ENCODE measurements at places on chromosomes 5 and 9. TPM values are rescaled to one million over a fixed set of nuclear protein-coding genes. Genes with fewer than 3 reads are reported as not detected.

- H3K4me1 ChIP-seq: peaks cover 65% of the 10 kb centered on the region
- H3K36me3 ChIP-seq: no peaks in the 10 kb centered on the region
- no peaks in the 10 kb centered on the region for H3K27me3 ChIP-seq
- no peak overlapping the region for H3K4me3 ChIP-seq
These were observed 64.3 kb downstream of the CSNK1A1 start for GRCh38 chr5:149486726-149487635.

- peaks cover 4% of the 10 kb centered on the region for H3K27me3 ChIP-seq
- no peak for DNase-seq
- peak overlapping the region; percentile 26 for H3K4me3 ChIP-seq
- H3K36me3 ChIP-seq: no peaks in the 10 kb centered on the region
- H3K4me1 ChIP-seq: peaks cover 35% of the 10 kb centered on the region
These were observed 17.4 kb upstream of the ADRB2 start for GRCh38 chr5:148808864-148809642.

- H3K4me1 ChIP-seq: no peaks in the 10 kb centered on the region
- H3K27me3 ChIP-seq: no peaks in the 10 kb centered on the region
- peaks cover under 1% of the 10 kb centered on the region for H3K36me3 ChIP-seq
- no peak overlapping the region for H3K4me3 ChIP-seq
These were observed 159.1 kb downstream of the CCDC171 start for GRCh38 chr9:15711931-15712330.

DNA sequence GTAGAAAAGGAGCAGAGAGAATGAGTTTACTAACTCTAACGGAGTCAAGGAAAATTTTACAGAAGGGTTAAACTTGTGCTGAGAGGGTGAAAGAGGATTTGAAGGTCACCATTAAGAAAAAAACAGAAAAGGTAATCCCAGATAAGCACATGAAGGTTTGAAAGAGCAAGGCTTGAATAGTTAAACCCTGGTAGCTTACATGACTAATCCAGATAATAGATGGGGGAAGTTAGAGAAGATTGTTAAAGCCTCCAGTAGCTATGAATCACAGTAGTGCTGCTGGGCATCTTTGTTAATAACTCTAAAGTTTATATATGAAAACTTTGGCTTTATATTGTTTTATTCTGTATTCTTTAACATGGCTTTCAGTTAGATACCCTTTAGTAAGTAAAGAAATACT is 354.5 kb upstream of the FTMT start:
- H3K4me3 ChIP-seq: no peak overlapping the region
- no peaks in the 10 kb centered on the region for H3K36me3 ChIP-seq
- DNase-seq: no peak

DNA sequence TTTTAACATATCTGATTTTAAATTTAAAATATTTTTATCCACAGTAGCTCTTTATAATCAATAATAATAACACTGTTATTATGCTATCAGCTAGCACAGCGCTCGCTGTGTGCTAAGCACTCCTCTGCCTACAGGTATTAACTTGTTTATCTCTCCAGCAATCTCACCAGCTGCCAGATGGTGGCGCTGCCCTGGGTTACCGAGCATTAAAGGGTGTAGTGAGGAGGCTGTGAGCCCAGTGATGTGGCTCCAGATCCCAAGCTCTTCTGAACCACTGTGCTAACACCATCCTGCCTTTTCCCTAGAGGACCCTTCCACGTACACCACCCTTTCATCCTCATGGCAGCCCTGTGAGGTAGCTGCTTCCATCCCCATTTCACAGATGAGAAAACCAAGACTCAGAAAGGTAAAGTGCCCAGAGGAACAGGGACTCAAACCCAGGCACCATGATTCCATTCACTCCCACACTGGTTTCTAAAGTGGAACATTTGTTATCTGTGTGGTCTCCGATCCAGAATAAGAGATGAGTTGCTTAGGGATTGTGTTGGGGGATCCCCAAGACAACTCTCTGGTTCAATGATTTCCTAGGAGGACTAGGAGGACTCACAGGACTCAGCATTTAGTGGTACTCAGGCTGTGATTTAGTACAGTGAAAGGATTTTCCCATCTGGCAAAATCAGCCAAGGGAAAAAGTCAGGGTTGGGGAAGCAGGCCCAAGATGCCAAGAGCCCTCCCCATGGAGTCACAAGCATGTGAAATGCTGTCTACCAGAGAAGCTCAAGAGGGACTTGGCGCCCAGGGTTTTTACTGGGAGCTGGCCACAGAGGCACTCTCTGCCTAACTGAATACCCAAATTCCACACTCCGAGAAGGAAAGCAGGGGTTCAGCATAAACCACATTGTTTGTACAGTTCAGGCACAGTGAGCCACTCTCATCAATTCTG is 7.0 kb downstream of the IGFBPL1 start:
- DNase-seq: no peak
- H3K27ac ChIP-seq: no peak overlapping the region
- H3K36me3 ChIP-seq: no peaks in the 10 kb centered on the region
- H3K27me3 ChIP-seq: no peaks in the 10 kb centered on the region
- H3K4me1 ChIP-seq: peaks cover 12% of the 10 kb centered on the region

- DNase-seq: no peak
- no peaks in the 10 kb centered on the region for H3K4me1 ChIP-seq
- H3K27me3 ChIP-seq: peaks cover 5% of the 10 kb centered on the region
- H3K27ac ChIP-seq: no peak overlapping the region
- no peaks in the 10 kb centered on the region for H3K36me3 ChIP-seq
- H3K4me3 ChIP-seq: no peak overlapping the region
These were observed 1383.0 kb upstream of the C9orf72 start for GRCh38 chr9:28956116-28956880.

- H3K27ac ChIP-seq: peak overlapping the region; percentile 54
- peaks cover 41% of the 10 kb centered on the region for H3K36me3 ChIP-seq
- no peaks in the 10 kb centered on the region for H3K27me3 ChIP-seq
- DNase-seq: no peak
- peaks cover 37% of the 10 kb centered on the region for H3K4me1 ChIP-seq
- H3K4me3 ChIP-seq: no peak overlapping the region
These were observed 161.5 kb downstream of the EBF1 start for GRCh38 chr5:158938200-158938599.

GRCh38 chr5:159098603-159099436 is 896 bp downstream of the EBF1 start:
- H3K4me3 ChIP-seq: peak overlapping the region; percentile 93
- H3K36me3 ChIP-seq: peaks cover 16% of the 10 kb centered on the region
- peak overlapping the region; percentile 99 for H3K27ac ChIP-seq
- peak; percentile 79 for DNase-seq
- H3K4me1 ChIP-seq: peaks cover 62% of the 10 kb centered on the region
- no peaks in the 10 kb centered on the region for H3K27me3 ChIP-seq

The ARHGEF39 gene
- 0.85 TPM for total RNA-seq

The DMRT2 gene
- total RNA-seq: not detected

- H3K36me3 ChIP-seq: no peaks in the 10 kb centered on the region
- no peaks in the 10 kb centered on the region for H3K4me1 ChIP-seq
- H3K4me3 ChIP-seq: no peak overlapping the region
- no peak overlapping the region for H3K27ac ChIP-seq
- peaks cover 11% of the 10 kb centered on the region for H3K27me3 ChIP-seq
These were observed 37.0 kb upstream of the TAF1L start for GRCh38 chr9:32672469-32672868.

DNA sequence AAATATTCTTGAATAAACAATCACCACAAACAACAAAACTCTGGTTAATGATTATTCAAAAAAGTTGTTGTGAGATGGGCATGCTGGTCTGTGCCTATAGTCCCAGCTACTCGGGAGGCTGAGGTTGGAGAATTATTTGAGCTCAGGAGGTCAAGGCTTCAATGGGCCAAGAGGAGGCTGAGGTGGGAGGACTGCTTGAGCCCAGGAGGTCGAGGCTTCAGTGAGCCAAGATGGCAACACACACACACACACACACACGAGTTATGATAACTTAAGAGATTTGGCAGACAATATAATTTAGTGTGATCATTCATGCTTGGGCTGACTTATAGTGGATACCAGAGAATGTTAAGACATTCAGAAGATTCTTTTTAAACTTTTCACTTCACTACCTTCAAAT is 14.9 kb downstream of the LYSMD3 start:
- peaks cover 14% of the 10 kb centered on the region for H3K36me3 ChIP-seq
- no peak overlapping the region for H3K4me3 ChIP-seq
- no peak overlapping the region for H3K27ac ChIP-seq
- DNase-seq: no peak

DNA sequence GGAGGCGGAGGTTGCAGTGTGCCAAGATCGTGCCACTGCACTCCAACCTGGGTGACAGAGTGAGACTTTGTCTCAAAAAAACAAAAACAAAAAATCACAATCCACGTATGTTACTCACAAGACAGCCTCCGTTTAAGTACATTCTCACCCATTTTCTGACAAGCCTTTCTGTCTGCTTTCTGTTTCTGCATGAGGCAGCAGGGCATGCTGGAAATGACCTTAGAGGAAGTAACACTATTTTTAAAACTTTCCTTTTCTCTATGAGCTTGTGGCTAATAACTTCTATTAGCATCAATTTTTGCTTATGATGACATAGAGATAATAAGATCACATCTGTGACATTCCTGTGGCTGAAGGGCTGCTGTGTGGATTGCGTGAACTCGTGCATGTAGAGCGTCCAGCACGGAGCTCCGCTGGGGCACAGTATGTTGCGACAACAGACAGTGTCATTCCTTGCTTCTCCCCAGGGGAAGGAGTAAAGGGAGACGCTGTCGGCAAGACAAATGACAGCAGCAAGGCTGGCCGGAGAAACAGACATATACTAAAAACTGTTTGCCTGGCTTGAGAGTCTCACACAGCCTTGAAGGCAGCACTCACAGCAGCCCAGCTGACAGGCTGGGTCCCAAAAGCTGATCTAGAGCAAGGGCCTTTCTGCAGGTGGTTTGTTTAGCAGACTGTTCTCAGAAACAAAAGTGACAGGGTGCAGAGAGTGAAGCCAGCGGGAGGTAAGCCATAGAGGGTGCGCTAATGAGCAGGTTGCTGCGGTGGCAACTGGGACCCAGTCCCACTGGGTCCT is 1.6 kb downstream of the BTNL3 start:
- DNase-seq: no peak
- H3K36me3 ChIP-seq: no peaks in the 10 kb centered on the region
- H3K4me1 ChIP-seq: no peaks in the 10 kb centered on the region
- no peaks in the 10 kb centered on the region for H3K27me3 ChIP-seq
- H3K4me3 ChIP-seq: no peak overlapping the region

The TLX3 gene
- not detected for total RNA-seq

DNA sequence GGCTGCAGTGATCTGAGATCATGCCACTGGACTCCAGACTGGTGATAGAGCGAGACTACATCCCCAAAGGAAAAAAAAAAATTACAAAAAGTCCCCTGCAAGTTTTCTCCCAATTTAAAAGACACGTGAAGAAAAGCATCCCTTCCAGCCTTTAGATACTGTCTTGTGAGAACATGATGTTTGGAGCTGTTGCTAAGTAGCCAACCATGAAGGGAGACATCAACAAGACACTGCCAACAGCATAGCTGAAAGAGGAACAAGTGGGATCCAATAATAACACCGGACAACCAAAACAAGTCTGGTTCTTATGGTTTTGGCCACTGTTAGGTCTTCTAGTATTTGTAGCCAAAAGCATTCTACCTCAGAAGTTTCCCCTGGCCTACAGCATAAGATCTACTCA is 118.9 kb upstream of the CCDC180 start:
- no peak for DNase-seq
- no peak overlapping the region for H3K4me3 ChIP-seq
- H3K27ac ChIP-seq: no peak overlapping the region
- no peaks in the 10 kb centered on the region for H3K27me3 ChIP-seq
- H3K36me3 ChIP-seq: peaks cover 2% of the 10 kb centered on the region

- no peak for DNase-seq
- H3K27ac ChIP-seq: no peak overlapping the region
- no peaks in the 10 kb centered on the region for H3K36me3 ChIP-seq
- H3K4me3 ChIP-seq: no peak overlapping the region
- H3K27me3 ChIP-seq: no peaks in the 10 kb centered on the region
These were observed 269.4 kb downstream of the ZNF608 start for GRCh38 chr5:124477062-124477461.
